Effector CD4-positive, alpha-beta T cell (primary cell): ENCODE measurements at places on chromosomes 3 and 15.

- no peak for DNase-seq
These were observed 17.5 kb downstream of the POPDC2 start for GRCh38 chr3:119642746-119643473.

- no peak for DNase-seq
These were observed 188.9 kb downstream of the MEIS2 start for GRCh38 chr15:36911322-36911944.

- no peak for DNase-seq
These were observed 1.4 kb downstream of the TMEM207 start for GRCh38 chr3:190448256-190448655.

DNA sequence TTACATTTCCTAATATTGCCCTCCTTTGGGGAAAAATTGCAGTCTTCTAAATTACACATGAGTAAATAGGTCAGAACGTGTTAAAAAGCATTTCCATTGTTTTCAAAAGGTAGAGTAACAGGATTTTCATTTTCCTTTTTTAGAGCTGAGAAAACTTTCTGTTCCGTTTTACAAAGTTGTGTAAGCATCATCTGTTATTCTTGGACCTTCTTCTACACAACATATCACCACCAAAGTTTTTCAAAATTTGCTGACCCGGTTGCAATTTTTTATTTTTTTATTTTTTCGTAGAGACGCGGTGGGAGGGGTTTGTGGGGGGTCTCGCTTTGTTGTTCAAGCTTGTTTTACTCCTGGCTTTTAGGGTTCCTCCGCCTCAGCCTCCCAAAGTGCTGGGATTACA is 1.1 kb downstream of the CCDC39 start:
- DNase-seq: no peak

DNA sequence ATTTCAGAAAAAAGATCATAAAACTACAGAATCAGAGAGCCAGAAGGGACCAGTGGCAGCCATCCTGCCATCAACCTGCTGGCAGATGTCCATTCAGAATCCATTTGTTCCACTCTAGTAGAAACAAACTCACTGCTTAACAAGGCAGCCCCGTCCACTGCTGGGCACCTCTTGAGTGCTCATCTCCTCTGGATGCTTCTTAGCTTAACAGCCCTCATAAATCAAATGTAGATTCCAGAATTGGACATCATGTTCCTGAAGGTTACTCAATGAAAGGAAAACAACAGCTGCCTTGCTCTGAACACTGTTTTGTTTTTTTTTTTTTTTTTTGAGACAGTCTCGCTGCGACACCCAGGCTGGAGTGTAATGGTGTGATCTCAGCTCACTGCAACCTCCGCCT is 37.3 kb downstream of the ABCC5 start:
- DNase-seq: no peak
